GM18507 (cell line): ENCODE measurements at places on chromosomes 6 and 20.

DNA sequence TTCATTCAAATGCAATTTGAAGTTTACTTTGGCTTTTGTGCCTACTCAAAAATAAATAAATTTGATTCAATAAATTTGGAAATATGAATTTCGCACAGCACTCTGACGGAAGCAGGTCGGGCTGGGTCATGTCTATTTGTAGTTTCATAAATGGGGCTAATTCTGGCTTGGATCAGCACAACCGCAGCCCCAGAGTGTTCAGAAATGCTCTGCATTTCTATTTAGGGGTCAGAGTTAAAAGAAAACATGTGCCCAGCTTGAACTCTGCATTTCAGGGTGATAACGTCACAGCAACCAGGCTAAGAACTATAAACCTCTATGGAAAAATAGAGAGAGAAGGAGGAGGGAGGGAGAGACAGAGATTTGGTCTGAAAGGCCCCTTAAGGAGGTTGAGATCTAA, 480.9 kb upstream of the NOX3 start:
- no peak for DNase-seq

DNA sequence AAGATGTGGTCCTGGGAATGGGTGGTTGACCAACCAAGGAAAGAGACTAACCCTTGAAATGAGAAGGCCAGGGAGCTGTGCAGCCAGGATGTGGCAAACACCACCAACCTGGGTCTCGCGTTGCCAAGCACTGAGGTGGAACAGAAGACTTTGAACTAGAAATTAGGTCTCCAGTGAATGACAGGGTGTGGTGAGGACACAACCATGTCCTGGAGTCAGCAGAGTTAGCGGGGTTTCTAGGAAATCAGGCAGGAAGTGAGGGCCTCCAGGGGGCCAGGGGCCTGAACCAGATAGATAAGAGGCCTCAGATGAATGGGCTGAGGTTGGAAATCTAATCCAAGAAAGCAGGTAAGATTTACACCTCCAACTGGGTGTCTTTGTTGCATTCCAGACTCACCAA, 353.3 kb upstream of the ARID1B start:
- DNase-seq: no peak

DNA sequence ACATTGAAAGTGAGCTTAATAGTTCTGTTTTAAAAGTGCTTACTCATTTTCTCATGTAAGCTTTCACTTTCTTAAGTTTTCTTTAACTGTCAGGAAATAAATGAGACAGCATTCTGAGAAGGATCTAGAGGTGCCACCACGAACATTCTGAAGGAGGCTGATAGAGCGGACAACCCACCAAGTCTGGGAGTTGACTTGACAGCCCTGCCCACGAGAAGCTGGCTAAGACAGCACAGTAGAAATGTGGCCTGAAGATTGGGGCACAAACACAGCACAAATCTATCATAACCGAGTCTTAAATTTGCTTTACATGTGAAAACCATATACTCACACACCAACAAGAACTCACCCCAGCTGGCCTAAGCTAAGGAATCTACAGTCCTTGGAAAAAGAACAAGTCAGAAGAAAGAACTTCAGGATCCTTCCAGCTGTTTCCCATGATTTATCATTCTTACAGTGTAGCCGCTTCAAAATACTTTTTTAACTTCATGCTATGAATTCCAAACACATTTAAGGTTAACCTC, 144.2 kb upstream of the TNFAIP3 start:
- DNase-seq: no peak

DNA sequence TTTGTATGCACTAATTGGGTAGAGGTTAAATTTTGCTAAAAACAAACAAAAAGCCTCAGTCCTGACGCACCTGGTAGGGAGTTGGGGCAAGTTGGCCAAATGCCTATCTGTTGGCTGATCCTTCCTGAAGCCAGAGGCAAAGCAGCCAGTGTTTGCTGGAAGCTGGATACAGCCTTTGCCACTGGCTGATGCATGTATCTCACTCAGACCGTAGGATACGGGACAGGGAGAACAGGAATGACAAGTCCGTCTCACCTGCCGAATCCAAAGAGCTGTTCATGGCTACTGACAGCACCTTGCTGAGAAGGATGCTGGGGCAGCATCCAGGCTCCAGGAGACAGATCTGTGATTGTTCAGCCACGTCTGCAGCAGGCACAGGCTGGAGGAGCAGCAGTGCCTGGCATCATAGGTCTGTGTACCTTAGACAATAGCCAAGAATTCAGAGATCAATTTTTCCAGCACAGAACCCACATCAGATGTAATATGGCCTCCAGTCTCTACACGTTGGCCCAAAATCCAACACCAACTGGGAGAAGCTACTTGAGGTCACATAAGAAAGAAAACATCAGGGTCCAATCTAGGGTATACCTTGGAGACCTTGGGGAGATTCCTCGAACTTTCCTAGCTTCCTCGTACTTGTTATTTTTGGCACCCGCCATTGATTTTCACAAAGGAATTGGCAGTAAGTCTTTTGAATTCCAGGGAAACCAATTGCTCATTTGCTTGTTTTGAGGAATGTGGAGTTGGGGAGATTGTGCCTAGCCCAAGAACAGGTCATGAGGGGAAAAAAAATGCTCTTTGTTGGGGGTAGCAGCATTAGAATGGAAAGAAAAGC, 108.5 kb upstream of the ARMC2 start:
- DNase-seq: no peak

GRCh38 chr6:14851281-14851680, 394.6 kb upstream of the JARID2 start:
- DNase-seq: no peak
